NCI-H774 (cell line): ENCODE measurements at places on chromosomes 4 and X.

DNA sequence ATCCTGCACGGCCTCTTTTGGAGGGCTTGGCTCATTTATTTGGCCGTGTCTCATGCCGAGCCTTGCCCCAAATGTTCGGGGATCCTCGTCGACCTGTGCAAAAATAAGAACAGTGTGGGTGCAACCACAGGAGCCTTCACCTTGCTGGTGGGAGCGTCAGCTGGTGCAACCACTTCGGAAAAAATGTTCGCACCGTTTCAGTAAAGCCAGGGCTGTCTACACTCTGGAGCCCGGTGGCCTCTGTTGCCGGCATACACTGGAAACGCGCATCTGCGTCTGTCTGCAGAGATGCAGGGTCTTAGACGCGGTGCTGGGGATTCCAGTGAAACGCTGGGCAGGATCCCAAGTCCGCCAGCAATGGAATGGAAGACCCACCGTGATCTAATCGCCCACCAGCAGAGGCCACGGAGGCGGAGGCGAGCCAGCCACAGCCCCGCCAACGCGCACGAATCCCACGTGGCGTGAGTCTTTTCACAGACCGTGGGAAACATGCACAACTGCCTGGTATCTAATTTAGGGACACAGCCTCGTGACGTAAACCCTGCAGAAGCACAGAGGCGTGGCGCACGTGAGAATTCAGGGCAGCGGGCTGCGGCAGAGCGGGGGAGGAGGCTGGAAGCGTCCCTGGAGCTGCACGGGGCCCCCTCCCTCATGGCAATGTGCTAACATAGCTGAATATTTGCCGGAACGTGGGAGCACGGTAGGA lies 13.8 kb upstream of the MXD4 start:
- DNase-seq: no peak

- DNase-seq: no peak
Observed at GRCh38 chrX:29136904-29137303, 549.7 kb downstream of the IL1RAPL1 start.

DNA sequence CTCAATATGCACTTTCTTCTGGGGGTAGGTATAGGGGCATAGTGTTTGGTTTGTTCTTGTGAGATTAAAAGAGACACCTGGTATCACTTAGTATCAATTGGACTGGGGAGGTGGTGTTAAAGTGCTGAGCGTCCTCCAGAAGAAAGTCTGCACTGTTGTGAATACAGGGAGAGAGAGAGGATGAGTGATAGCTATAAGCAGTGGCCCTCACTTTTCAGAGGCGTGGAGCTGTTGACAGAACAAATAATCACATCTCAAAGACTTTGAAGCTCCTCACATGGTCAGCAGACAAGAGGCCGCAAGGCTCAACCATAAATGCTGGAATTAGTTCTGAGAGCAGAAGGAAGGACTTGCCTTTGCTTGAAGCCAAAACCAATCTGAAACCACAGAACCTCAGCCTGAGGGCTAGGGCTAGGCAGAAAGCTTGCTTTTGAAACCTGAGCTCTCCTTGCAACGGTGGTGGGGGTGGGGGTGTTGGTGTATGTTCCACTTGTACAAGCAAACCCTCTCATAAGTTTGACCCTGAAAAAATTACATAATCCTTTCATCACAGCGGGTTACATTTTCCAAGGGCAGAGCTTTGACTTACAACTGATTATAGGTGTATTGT lies 123.2 kb upstream of the SCML1 start:
- no peak for DNase-seq

GRCh38 chrX:10965174-10965798 lies 145.8 kb upstream of the HCCS start:
- DNase-seq: no peak

- DNase-seq: no peak
Observed at GRCh38 chrX:38044701-38045100, 38.3 kb downstream of the SYTL5 start.

DNA sequence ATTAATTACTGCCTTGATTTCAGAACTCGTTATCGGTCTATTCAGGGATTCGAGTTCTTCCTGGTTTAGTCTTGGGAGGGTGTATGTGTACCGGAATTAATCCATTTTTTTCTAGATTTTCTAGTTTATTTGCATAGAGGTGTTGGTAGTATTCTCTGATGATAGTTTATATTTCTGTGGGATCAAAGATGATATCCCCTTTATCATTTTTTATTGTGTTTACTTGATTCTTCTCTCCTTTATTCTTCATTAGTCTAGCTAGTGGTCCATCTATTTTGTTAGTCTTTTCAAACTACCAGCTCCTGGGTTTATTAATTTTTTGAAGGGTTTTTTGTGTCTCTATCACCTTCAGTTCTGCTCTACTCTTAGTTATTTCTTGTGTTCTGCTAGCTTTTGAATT lies 32.1 kb downstream of the CDX4 start:
- DNase-seq: peak; percentile 7

DNA sequence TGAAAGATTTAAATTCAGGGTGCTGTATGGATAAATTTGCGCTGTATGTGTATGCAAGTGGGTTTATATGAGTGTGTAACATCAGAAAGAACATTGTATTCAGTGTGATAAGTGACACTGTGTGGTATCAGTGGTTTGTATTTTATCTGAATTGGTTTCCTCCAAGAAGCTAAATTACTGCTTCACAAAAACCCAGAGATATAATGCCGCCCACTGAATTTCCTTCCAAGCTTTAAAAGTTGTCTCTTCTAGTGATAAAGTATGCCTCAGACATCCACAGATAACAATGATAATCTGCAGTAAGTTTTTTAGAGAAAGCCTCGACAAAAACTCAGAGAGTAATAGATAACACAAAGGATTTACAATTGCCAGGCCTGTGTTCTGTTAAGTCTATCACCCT lies 710.6 kb upstream of the HS3ST1 start:
- no peak for DNase-seq

GRCh38 chrX:139691493-139691842 lies 16.5 kb downstream of the MCF2 start:
- no peak for DNase-seq

- DNase-seq: no peak
Observed at GRCh38 chrX:129634541-129634940, 20.2 kb downstream of the APLN start.

GRCh38 chr4:2445130-2445529 lies 23.8 kb upstream of the RNF4 start:
- DNase-seq: no peak

GRCh38 chr4:102469806-102470205 lies 31.4 kb upstream of the NFKB1 start:
- no peak for DNase-seq

- no peak for DNase-seq
Observed at GRCh38 chr4:170348945-170349344, 259.2 kb upstream of the AADAT start.

- no peak for DNase-seq
Observed at GRCh38 chr4:150581641-150582051, 305 bp upstream of the MAB21L2 start.

GRCh38 chr4:78749258-78749971 lies 26.7 kb upstream of the BMP2K start:
- no peak for DNase-seq

DNA sequence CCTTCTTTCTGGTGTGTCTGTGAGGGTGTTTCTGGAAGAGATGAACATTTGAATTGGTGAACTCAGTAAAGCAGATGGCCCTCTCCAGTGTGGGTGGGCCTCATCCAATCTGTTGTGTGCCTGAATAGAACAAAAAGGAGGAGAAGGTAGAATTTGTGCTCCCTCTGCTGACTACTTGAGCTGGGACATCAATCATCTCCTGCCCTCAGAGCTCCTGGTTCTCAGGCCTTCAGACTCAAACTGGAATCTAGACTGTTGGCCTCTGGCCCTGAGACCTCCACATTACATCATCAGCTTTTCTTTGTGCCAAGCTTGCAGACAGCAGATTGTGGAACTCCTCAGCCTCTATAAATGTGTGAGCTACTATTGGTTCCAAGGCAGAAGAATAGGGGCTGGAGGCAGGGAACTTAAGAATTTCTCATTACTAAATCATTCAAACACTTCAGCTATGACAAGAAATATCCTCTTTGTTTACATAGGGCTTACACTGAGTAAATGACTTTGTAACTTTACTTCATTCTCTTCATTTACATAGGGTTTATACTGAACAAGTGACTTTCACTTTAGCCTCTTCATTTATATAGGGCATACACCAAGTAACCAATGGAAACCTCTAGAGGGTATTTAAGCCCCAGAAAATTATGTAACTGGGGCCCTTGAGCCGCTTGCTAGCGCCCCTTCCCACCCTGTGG lies 86.9 kb upstream of the NWD2 start:
- no peak for DNase-seq

GRCh38 chr4:168336837-168337549 lies 18.4 kb upstream of the DDX60 start:
- no peak for DNase-seq

DNA sequence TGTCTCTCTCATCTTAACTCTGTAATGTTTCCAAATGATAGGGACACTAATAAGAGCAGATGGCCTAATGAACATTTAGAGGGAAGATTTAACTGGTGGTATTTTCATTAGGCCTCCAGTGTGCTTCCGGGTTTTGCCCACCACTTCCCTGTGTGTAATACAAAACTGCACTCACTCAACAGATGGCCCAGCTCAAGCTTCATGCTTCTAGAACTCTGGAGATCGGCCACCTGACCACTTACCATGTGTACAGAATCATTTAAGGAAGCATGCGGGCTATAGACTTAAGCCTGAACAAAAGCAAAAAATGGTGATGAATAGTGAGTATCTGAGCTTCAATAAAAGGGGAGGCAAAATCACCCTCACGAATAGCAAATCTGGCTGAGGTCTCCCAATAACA lies 89.3 kb downstream of the SH2D1A start:
- DNase-seq: no peak

- no peak for DNase-seq
Observed at GRCh38 chr4:120225527-120225926, 158.9 kb upstream of the MAD2L1 start.

- no peak for DNase-seq
Observed at GRCh38 chr4:15198070-15198727, 195.9 kb downstream of the CPEB2 start.

- no peak for DNase-seq
Observed at GRCh38 chr4:20288846-20289512, 37.3 kb downstream of the SLIT2 start.

GRCh38 chrX:140510306-140510676 lies 5.4 kb upstream of the SOX3 start:
- DNase-seq: no peak

GRCh38 chr4:4671774-4672349 lies 130.0 kb upstream of the STX18 start:
- DNase-seq: no peak

GRCh38 chrX:129529685-129530281 lies 6.5 kb upstream of the SMARCA1 start:
- DNase-seq: no peak

DNA sequence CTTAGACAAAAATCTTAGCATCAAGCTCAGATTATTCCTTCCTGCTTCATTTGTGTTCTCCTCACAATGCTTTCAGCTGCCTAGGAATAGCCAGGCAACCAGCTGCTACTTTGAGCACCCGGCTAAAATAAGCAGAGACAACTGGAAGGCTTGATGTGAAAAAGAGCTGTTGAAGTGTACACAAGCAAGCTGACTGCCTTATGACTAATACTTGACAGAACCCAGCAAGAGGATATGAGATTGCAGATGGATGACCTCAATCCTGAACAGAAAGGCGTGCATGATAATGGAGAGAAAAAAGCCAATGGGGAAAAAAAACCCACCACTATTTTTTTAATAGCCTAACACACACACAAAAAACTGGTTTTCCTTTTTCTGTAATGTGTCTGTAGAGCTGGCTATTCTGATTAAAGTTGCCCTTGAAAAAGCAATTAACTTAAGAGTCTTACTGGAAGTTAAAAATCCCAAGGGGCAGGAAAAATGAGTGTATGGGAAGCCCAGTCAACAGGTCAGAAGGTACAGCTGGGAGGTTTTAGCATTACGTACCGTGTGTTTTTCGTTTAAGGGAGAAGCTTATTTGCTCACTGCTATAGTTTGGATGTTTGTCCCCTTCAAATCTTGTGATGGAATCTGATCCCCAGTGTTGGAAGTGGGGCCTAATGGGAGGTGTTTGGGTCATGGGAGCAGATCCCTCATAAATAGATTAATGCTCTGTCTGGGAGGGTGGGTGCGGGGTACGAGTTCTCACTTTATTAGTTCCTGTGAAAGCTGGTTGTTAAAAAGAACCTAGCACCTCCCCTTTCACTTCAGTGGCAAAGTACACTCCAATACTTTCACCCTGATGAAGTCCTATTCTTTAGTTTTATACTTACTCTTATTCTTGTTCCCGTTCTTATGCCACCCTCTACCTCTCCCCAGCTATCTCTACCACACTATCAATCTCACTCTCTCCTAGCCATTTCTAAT lies 37.1 kb upstream of the HERC6 start:
- DNase-seq: peak; percentile 22

DNA sequence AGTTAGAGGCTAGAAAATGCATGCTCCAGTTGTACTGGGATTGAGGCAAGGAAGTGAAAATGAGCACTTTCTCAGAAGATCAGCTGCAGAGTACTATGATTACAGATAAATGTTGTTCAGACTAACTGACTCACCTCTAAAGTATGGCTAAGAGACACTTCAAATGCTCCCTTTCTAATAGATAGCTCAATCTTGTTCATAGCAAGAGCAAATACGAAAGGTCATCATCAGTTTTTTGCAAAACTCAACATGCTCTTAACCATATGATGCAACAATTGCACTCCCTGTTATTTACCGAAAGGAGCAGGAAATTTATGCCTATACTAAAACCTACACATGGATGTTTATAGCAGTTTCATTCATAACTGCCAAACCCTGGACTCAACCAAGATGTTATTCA lies 838.4 kb upstream of the INTU start:
- DNase-seq: no peak

- DNase-seq: no peak
Observed at GRCh38 chr4:7812921-7813320, 126.7 kb downstream of the AFAP1 start.

DNA sequence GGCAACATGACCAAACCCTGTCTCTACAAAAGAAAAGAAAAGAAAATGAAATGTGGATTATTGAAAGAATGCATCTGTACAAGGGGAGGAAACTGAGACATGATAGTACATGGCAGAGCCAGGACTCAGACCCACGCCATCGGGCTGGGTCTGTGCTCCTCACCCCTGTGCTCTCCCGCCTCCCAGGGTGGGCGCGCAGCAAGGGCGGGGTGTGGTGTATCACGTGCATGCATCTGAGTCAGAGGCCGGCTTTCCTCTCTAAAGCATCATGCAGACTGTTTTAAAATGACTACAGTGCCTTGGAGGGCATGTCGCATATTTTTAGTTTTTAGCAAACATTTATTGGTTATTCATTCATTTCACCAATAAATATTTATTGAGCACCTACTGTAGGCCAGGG lies 47.8 kb downstream of the HTT-AS start:
- DNase-seq: no peak
